Endothelial cell of umbilical vein (primary cell): ENCODE measurements at places on chromosomes 1 and 21. TPM values are rescaled to one million over a fixed set of nuclear protein-coding genes. Genes with fewer than 3 reads are reported as not detected.

ACTA1 gene
- total RNA-seq, result 0.22 TPM in 1 of 2 replicates, not detected in the other

LCE1D gene
- total RNA-seq, result not detected in 2 replicates

FCGR3B gene
- total RNA-seq, result not detected in 2 replicates

DISC1 gene
- total RNA-seq, result 12.8 and 14.7 TPM in 2 replicates

ATP6V1G3 gene
- total RNA-seq, result not detected in 2 replicates

MROH9 gene
- total RNA-seq, result not detected in 2 replicates

LCE6A gene
- not detected in 2 replicates for total RNA-seq

RBP7 gene
- not detected in 2 replicates for total RNA-seq

SUSD4 gene
- total RNA-seq, result not detected in 2 replicates

FOXJ3 gene
- total RNA-seq, result 36.5 and 38.8 TPM in 2 replicates

CORT gene
- not detected in 2 replicates for total RNA-seq

BMP8A gene
- 0.44 TPM in 1 of 2 replicates, not detected in the other for total RNA-seq

ZNF678 gene
- total RNA-seq, result 7.5 and 7.7 TPM in 2 replicates

MSH4 gene
- 0.09 and 0.29 TPM in 2 replicates for total RNA-seq

RNU5D-1 gene
- total RNA-seq, result not detected in 2 replicates

GORAB gene
- total RNA-seq, result 6.4 and 7.7 TPM in 2 replicates

ZFP69B gene
- 2.7 and 3.4 TPM in 2 replicates for total RNA-seq

NEGR1 gene
- total RNA-seq, result 20.2 and 21.8 TPM in 2 replicates

UBQLN4 gene
- total RNA-seq, result 48.1 and 50.8 TPM in 2 replicates

LCE1B gene
- total RNA-seq, result not detected in 2 replicates

ALX3 gene
- total RNA-seq, result not detected in 2 replicates

PIK3C2B gene
- total RNA-seq, result 41.8 and 49.0 TPM in 2 replicates

CNTN2 gene
- total RNA-seq, result not detected in 2 replicates

MR1 gene
- 1.1 and 1.3 TPM in 2 replicates for total RNA-seq

TEKT2 gene
- 0.38 and 0.90 TPM in 2 replicates for total RNA-seq

WNT3A gene
- total RNA-seq, result not detected in 2 replicates

MACF1 gene
- total RNA-seq, result 566 and 587 TPM in 2 replicates

CFAP141 gene
- total RNA-seq, result not detected in 2 replicates

PPIAL4G gene
- not detected in 2 replicates for total RNA-seq

KRTAP19-2 gene
- not detected in 2 replicates for total RNA-seq

KLF17 gene
- not detected in 2 replicates for total RNA-seq

TRAF3IP3 gene
- total RNA-seq, result not detected in 2 replicates

DCDC2B gene
- total RNA-seq, result not detected in 2 replicates

SERINC2 gene
- total RNA-seq, result 19.4 and 21.4 TPM in 2 replicates

PKLR gene
- total RNA-seq, result not detected in 2 replicates

MYOM3 gene
- total RNA-seq, result 0.18 and 0.40 TPM in 2 replicates

IFI44 gene
- total RNA-seq, result 9.6 and 11.8 TPM in 2 replicates

ETV3L gene
- total RNA-seq, result not detected in 2 replicates

FCRL2 gene
- not detected in 2 replicates for total RNA-seq

FCGR1A gene
- total RNA-seq, result not detected in 2 replicates

PGBD2 gene
- 5.2 and 5.9 TPM in 2 replicates for total RNA-seq

CCDC27 gene
- total RNA-seq, result not detected in 2 replicates
